Activated CD4-positive, alpha-beta T cell treated with anti-CD3 and anti-CD28 coated beads, Interleukin-10, Interleukin-2, amounts not matched to agents 100 ng/mL and 50 ng/mL, durations not matched to agents 16 hours and 8 hours (primary cell): ENCODE measurements at places on chromosomes 1 and 21.

DNA sequence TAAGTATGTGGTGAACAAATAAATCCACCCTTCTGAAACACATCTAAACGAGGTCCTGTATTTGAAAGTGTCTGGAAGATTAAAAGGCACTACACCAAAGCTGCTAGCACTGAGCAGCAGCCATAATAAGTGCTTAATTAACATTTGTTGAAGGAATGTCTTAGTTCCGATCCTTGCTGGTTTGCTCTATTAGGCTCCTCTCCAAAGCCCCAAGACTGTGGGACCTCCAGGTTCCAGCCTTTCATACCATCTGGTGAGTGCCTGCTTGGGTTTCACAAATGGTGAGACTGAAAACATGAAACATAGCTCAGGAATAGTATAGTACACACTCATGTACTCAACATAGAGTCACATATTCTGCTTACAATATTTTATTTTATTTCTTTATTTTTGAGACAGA is 640 bp upstream of the CYP2J2 start:
- DNase-seq: no peak

GRCh38 chr1:212979340-212980122 is 29.2 kb downstream of the VASH2 start:
- peak; percentile 51 for DNase-seq

DNA sequence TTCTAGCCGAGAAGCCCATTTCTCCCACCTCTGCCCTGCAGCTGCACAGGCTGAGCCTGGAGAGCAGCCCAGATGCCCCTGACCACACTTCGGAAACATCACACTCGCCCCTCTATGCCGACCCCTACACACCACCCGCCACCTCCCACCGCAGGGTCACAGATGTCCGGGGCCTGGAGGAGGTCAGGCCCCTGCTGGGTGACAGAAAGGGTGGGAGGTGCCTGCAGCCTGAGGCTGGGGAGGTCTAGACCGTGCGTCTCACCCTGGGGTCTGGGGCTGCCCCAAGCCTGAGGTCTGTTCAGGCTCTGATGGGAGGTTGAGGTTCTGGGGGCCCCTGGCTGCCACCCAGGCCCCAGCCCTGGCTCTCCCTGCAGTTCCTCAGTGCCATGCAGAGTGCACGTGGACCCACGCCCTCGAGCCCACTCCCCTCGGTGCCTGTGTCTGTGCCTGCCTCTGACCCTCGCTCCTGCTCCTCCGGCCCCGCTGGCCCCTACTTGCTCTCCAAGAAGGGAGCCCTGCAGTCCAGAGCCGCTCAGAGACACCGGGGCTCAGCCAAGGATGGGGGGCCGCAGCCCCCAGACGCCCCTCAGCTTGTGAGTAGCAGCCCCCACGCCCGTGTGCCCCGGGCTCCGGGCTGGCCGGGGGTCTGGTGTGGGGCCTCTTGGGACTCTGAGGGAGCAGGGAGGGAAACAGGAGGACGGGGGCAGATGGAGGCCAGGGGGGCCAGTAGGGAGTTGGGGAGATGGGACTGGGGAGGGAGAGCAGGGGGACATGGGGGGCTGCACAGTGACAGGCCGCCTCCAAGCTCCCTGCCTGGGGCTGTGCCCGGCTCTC is 7.4 kb downstream of the PLEKHN1 start:
- DNase-seq: no peak

DNA sequence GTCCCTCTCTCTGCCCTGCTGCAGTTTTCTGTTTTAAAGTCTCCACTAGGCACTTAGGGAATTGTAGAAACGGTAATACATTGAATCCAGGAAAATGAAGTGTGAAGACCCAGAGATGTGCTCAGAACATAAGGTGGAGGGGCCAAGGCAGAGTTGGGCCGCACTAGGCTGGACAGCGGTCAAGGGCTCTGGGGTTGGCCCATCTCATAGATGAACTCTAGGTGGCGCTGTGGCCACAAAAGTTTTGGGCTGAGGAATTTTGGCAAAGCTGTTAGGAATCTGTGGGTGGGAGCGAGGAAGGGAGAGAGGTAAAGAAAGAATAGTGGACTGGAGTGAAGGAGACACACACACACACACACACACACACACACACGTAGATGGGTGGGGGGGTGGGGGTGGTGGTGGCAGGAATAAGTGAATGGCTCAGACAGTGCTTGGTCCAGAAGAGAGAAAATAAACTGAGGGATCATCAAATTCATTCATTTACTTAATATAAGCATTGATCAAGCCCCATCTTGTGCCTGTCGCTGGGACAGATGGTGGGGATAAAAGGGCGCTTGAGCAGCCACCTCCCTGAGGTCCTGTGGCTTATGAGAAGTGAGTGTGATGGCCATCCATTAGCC is 258.5 kb downstream of the TRABD2B start:
- DNase-seq: no peak
